Stimulated activated CD8-positive, alpha-beta memory T cell treated with anti-CD3 and anti-CD28 coated beads, Interleukin-15, amount 100 ng/mL, for 1 hour (primary cell): ENCODE measurements at places on chromosomes 16 and 17.
A peak's percentile ranks its signal among the peaks of the same experiment; 100 is the strongest.

DNA sequence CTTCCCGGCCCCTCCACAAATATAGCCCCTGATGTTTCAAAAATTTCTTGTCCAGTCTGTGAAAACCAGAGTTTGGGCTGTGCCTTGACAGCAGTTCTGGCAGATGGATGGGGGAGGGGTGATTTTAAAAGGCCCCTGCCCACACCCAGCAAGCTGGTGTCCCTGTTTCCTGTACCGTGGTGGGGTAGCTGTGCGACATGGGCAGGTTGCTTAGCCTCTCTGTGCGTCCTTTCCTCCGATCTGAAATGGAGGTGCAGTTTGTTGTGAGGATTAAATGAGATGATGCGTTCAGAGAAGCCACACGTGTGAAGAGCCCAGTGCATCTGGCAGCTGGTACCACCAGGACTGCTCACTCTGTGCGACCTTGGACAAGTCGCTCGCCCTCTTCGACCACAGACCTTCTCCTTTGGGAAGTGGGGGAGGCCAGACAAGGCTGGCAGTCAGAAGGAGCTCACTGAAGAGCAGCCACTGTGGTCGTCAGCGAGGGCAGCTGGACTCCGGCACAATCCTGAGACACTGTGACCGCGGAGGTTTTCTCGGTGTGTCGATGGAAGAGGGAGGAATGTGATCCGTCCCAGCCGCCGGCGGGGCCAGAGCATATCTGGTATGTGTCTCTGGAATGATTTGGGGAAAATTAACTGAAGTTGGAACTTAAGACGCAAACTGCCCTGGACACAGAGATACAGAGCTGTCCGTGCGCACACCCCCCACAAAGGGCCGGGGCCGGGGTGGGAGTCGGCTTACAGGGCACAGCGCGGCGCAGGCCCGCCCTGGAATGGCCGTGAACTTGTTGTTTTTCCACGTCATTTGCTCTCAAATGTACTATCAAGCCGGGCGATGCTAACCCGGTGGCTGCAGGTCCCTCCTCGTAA is 721 bp upstream of the WFIKKN2 start:
- no peak for DNase-seq

DNA sequence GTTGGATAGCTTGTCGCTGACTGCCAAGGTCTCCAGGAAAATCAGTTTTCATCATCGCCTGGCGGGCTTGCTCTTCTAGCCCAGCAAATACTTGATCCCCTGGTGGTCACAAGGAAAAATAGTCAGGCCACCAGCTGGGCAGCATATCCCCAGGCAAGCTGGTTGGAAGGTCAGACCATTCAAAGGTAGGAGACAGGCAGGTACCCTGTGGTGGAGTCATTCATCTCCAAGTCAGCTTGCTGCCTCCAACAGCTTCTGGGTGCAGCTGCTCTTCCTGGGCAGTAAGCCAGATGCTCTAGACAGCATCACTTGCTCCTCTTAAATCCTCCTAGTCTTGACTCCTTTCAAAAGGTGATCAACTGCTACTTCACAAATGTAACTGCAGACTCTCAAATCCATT is 16.0 kb downstream of the ZNF821 start:
- no peak for DNase-seq

- no peak for DNase-seq
Measured at GRCh38 chr17:38898291-38898679, 27.1 kb upstream of the LASP1NB start.

DNA sequence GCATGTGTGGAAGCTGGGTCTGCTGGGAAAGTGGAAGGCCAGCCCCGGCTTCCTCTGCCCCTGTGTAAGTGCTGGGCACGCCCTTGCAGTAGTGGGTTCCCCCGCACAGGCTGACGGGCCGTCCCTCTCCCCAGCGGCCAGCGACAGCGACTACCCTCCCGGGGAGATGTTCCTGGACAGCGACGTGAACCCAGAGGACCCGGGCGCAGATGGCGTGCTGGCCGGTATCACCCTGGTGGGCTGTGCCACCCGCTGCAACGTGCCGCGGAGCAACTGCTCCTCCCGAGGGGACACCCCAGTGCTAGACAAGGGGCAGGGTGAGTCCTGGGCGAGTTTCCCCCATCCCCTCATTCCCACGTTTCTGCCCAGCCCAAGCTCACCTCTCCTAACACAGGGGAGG is 5.5 kb downstream of the NME3 start:
- DNase-seq: no peak

DNA sequence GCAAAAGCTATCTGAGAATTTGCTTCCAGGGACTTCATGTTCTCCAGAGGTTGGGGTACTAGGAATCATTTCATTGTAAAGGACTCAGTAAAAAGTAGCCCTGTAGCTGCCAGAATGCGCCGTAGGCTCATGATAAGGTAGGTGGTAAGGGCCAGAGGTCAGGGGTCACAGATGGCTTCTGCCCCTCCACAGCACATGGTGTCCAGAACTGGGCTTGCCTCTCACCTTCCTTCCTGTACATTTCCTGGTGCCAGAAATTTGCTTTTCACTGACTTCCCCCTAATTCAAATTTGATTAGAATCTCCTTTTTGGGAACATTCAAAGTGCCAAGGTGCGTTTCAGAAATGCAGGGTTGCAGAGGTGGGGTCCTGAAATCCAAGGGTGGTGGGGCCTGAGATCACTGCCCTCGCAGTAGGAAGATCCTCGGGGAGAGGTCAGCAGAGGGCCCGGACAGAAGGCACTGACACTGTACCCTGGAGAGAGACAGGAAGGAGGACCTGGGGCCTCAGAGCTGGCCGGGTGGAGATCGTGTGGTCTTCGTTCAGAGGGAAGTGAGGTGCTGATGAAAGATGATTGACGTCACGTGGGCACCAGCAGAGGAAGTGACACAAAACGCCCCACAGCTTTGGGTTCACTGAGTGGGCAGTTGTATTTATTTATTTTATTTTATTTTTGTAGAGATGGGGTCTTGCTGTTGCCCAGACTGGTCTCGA is 25.5 kb upstream of the METRNL start:
- DNase-seq: no peak

- no peak for DNase-seq
Measured at GRCh38 chr16:71916397-71916920, 21.1 kb downstream of the IST1 start.

DNA sequence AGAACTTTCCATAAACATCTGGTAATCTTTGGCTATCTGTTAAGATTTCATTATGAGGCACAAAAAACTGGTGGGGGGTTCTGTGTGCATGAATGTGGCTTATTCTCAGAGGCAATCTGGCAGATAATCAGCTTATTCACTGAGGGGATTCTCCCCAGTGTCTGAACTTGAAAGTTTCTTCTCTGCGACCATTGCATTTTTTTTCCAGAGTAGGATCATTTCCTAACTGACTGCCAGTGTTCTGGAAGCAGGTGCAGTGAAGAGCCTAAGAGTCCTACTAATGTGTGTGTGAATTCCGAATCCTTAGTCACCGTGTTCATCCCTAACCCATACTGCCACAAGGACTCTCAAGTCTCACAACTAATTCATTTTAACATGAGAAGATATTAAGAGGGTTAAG is 64.9 kb upstream of the LRRC37A3 start:
- DNase-seq: no peak

- DNase-seq: no peak
Measured at GRCh38 chr17:69729944-69730343, 315.4 kb downstream of the MAP2K6 start.

DNA sequence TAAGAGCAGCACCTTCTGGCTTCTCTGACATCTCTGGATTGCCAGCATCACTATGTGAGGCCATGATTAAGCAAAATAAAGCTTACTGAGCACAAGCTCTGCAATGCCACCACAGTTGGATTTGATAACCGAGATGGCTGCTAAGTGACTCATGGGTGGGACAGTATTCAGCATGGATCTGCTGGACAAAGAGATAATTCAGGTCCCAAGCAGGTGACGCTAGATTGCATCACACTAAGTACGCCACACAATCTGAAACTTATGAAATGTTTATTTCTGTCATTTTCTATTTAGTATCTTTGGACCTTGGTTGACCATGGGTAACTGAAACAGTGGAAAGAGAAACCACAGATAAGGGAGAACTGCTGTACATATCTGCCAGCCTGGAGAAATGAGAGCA is 27.4 kb downstream of the CDRT15 start:
- DNase-seq: no peak

DNA sequence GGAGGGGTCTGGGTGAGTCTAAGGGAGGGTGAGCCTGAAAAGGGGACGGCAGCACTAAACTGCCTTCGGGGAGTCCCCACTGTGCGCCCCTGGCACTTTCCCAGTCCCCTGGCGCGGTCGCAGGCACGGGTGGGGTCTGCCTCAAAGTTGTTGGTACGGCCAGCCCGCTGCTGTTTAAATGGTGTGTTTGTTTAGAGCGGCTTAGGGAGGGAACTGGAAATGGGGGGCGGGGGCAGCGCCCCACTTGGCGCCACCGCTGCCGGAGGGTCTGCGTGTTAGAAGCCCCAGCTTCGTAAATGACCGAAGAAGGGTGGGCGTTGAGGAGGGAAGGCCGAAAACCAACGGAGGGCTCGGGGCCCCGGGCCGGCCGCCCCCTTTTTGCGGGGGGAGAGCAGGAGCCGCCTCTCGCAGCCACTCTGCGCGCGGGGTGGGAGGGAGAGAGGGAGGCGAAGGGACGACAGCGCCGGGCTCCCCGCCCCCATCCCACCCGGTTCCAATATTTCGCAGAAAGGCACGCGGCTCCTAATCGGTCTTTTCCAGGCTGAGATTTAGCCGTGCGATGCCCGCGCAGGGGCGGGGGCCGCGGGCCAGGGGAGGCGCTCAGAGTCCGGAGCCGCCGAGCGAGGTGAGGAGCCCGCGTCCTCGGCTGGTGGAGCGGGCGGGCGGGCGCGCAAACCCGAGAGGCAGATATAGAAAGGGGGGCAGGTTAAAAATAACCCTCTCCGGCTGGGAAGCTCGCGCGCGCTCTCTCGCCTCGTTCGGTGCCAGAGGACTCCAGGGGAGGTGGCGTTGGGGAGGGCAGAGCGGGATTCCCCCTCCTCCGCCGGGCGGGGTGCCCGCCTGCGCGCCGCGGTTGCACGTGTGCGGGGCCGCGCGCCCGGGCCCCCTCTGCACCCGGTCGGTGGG is 54.9 kb downstream of the SREBF1 start:
- DNase-seq: no peak

DNA sequence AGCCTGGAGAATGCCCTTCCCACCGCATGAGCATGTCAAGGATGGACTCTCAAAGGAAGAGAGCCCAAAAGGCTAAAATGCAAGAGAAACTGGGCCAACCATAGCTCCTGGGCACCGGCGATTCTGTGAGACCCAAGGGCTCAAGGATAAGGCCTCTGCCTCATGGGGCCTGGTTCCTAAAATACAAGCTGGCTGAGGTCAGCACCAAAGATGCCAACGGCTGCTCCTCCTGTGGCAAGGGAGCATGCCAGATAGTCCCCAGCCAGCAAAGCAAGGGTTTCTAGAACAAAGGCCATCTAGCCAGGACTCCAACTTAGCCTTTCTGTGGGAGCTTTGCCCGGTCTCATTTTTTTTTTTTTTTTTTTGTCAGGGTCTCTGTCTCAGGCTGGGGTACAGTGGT is 20.1 kb downstream of the GPRC5B start:
- DNase-seq: no peak

GRCh38 chr17:6212766-6213165 is 142.6 kb downstream of the WSCD1 start:
- no peak for DNase-seq

GRCh38 chr17:35684055-35684802 is 47.2 kb upstream of the RASL10B start:
- no peak for DNase-seq

DNA sequence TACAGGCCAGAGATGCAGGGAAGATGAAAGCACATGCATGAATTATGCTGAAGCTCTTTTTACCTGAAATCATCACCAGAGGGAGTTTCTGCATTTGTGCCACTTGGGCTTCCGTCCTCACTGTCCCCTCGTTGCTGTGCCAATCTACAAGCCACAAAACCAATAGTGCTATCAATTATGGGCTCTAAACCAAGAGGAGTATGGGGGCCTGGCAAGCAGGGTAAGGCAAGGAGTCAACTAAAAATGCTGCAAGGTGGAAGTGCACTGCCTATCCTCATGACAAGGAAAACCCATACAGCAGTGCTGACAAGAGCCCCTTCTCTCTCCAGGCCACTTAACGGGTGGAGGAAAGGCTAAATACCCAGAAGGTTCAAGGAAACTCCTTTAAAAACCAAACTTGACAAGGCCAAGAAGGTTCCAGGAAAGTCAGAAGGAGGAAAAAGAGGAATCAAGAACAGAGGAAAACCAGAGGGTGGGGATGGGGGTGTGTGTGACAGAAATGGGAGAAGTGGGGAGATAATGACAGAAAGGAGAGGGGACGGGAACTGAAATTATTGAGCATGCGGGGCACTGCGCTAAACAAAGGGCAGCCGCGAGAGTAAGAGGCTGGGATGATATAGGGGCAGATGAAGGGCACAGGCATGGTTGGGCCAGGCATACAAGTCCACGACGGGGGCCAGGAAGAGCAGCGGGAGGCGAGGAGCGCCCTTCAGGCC is 674 bp downstream of the C17orf75 start:
- DNase-seq: peak; percentile 26

GRCh38 chr17:78184868-78185267 is 2.0 kb downstream of the TK1 start:
- no peak for DNase-seq

- DNase-seq: no peak
Measured at GRCh38 chr17:71458322-71458721, 662.5 kb upstream of the SOX9 start.

DNA sequence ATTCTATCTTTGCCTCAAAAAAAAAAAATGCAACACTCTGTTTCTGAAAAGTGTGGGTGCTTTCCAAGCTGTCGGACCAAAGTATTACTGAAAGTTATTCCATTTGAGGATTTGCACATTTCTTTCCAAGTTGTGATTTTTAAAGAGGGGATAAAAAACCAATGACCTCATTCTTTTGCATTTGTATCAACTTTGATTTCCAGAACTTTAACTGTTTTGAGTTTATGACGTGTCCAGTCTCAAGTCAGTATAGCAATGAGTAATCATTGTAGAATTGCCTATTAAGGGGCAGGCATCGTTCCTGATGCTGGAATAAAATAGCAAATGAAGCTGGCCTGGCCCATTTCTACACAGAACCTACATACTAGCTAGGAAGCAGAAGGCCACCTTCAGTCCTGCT is 229.6 kb upstream of the RBFOX1 start:
- no peak for DNase-seq

DNA sequence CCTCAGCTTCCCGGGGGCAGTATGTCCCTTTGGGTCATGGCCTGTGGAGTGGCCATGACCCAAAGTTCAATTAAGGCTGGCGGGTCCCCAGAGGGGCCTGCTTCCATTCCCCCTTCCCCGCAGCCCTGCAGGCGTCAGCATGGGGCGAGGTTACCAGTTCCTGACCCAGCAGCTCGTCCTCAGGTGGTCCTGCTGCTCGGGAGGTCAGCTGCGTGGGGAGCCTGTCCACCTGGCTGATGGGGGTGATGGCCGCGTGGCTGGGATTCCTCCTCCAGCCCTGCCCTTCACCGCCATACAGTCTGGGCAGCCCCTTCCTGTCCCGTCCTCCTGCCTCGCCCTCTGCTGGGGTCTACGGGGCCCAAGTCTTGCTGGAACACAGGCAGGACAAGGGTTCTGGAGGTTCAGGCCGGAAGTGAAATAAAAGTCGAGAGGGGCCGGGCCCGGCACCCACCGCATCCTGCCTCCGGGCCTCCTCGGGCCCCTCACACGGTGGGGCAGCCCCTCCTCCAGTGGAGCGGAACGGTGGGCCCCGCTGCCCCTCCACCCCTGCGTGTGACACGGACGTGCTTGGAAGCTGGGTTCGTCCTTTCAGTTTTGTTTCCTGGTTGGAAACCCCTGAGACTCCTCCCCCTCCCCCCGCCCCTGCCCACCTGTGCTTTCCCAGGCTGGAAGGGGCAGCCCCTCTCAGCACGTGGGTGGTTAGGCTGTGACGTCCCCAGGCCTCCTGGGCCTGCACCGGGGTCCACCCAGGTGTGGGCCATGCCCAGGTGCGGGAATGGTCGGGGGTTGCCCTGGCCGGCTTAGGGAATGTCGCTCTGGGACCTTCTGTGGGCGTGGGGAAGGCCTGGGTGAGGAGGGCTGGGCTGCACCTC is 6.8 kb downstream of the UBALD2 start:
- no peak for DNase-seq
